ENCODE measurements at places on chromosomes 5 and 9.

GRCh38 chr9:81664638-81665222 lies 24.6 kb downstream of the TLE1 start:
- no peak for DNase-seq

DNA sequence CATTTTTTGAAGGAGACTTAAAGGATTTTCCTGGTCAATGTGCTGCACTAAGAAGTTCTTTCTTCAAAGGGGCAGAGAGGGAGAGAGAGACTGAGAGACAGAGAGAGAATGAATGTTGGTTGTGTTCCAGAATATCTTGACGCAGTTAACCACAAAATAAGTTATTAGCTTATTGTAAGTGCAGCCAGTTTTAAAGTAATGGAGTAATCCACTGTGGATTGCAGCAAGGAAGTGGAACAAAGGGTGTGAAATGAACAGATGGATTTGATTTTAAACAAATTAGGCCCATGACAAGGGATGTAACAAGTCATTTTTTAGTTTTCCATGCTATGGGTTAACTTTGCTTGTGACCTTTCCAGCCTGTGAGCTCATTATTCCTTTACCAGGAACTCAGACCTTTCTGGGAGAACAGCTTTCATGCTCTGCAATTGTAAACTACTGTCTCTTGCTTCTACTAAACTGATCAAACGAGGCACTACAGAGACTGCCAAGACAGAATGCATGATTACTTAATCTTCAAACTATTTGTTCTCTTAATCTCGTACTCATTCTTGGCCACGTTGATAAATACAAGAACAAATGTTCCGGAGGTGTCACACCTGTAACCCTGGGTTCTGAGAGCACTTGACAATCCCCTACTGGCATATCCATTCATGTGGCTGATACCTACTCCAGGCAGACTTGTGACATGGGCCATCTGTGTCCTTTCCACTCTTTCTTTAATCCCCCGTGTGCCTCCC lies 131.1 kb downstream of the TLE1 start:
- DNase-seq, result no peak

- no peak for DNase-seq
These were observed 1584.4 kb downstream of the EFNA5 start for GRCh38 chr5:106086352-106086751.

GRCh38 chr9:108466304-108466703 lies 389.5 kb downstream of the ACTL7B start:
- DNase-seq, result no peak

GRCh38 chr5:33824516-33825195 lies 67.1 kb downstream of the ADAMTS12 start:
- no peak for DNase-seq

- DNase-seq, result no peak
These were observed 39.2 kb downstream of the PRR16 start for GRCh38 chr5:120503341-120503740.

GRCh38 chr9:78962156-78962555 lies 609.6 kb upstream of the TLE4 start:
- no peak for DNase-seq

GRCh38 chr9:115877852-115878438 lies 275.6 kb upstream of the PAPPA start:
- no peak for DNase-seq

GRCh38 chr5:130978475-130978874 lies 186.6 kb downstream of the HINT1 start:
- DNase-seq, result no peak

DNA sequence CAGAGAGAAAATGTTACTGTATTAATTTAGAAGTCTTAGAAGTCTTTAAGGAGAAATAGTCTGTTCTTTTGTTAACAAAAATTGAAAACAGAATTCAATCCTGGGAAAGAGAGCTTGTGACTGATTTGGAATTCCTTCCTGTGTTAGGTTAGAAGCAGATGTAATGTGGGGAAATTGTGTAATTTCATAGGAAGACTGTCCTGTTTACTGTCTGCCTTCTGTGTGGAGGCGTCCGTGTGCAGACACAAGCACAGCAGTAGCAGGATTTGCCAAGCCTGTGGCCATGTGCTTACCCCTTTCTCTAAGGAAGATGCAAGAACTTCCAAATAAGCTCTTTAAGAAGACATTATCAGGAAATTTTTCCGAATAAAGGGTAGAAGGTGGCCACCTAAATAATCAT lies 36.7 kb upstream of the F2R start:
- DNase-seq, result no peak

DNA sequence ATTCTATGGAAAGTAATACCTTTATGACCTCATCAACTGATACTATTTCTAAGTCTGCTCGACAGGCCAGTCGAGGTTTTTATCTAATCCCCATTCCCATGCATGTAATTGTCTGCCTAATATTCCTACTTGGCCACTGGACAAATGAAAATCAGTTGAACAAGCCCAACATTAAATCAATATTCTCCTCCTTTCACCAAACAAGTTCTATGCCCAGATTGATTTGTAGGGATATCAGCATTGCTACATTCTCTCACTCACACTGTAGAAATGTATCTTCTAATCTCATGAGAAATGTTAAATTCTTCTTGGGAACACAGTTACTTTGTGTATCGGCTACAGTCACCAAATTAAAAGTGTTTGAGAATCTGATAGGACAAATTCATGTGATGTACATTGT lies 208.8 kb upstream of the CTNND2 start:
- DNase-seq, result no peak

DNA sequence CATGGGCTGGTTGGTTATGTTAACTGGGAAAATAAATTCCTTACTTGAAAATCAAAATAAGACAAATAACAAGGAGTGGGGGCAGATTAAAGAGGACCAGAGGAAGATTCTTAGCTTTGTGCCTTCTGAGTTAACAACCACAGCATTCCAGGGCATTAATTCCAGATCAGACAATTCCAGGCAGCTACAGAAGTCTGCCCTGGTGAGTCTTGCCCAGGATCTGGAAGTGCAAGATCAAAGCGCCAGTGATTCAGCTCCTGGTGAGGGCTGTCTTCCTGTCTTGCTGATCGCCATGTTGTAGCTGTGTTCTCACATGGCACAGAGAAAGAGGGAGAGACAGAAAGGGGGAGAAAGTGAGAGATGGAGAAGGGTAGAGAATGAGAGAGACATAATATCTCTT lies 65.6 kb downstream of the ANXA2R start:
- DNase-seq, result no peak

GRCh38 chr5:104909803-104910202 lies 1347.2 kb upstream of the NUDT12 start:
- no peak for DNase-seq

GRCh38 chr5:144085381-144085780 lies 85.1 kb downstream of the YIPF5 start:
- DNase-seq, result no peak

GRCh38 chr5:157451806-157452205 lies 8.2 kb upstream of the NIPAL4 start:
- no peak for DNase-seq

DNA sequence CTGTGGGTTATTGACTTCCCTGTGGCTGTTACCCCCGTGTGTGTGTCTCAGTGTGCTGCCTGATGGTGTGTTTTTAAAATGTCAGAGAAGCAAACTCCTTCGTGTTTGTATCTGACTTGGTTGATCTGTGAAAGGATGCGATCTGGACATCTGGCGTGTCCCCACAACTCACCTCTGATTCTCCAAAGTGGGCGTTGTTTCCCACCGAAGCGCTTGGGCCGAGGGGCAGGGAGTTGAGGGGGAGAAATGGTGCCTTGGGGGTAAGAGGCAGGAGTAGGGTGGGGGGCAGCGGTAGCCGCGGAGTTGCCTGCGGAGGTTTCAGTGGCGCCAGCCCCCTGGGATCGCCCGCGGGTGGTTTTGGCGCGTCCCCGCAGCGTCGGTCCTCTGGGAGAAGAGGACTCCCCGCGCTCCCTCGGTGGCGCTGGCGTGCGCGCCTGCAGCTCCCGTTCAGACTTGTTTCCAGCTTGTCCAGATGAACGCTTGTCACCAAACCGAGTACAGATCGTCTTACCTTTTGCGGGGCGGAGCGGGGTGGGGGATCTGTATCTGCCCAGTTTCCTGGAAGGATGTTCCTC lies 1.1 kb downstream of the MAST4 start:
- peak; percentile 41 for DNase-seq

- DNase-seq, result no peak
These were observed 106.6 kb upstream of the POC5 start for GRCh38 chr5:75823811-75824210.

DNA sequence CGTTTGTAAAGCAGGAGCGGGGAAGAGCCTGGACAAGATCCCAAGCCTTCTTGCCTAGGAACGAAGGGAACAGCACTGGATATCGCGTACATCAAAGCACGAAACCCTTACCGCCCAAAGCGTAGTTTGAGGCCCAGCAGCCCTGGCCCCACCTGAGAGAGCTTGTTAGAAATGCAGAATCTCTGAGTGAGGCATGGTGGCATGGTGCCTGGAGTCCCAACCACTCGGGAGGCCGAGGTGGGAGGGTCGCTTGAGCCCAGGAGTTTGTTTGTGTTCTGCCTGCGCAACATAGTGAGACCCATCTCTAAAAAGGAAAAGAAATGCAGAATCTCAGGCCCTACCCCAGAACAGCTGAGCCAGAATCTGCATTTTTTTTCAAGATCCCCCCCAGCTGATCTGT lies 90.6 kb downstream of the AMBP start:
- no peak for DNase-seq

GRCh38 chr9:126561582-126561981 lies 52.1 kb upstream of the LMX1B start:
- DNase-seq, result no peak

DNA sequence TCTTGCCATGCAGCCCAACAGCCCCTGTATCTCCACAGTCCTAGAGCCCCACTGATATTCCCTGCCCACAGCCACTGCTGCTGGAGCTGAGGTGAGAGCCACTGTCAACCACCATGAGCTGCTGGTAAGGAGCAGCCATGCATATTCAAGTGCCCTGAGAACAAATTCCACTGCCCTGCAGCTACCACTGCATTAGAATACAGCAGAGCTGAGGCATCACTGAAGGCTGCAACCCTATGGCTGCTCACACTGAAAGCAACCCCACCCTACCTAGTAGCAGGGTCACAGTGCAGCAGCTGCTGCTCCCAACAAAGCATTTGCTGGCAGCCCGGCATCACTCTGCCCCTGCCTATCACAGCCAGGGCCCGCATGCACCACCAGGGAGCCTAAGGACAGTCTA lies 68.6 kb downstream of the SKIC3 start:
- no peak for DNase-seq

- DNase-seq, result no peak
These were observed 105.3 kb downstream of the THBS4 start for GRCh38 chr5:80140496-80140895.

DNA sequence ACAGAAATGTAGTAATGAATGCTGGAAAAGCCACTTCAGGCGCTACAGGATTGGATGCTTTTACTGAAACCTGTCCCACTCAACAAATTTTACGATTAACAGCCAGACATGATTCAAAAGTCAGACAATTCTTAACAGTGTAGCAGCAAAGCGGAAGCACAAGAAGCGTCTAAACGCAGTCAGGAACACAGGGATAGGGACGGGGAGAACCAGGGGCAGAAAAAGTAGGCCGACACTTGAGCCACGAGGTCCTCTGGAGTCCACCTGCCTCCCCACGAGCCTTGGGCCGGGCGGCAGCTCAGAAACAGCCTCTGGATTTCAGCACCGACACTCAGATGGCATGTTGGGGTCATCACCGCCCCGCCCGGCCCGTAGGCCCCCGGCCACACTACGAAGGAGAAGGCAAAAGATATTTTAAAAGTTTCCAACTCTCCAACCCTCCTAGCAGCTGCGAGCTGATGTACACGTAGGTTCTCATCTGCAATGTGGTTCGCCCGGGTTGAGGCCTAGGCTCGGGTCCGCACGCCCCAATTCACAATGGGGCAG lies 615 bp downstream of the RACK1 start:
- no peak for DNase-seq

GRCh38 chr9:75390951-75391350 lies 302.6 kb downstream of the OSTF1 start:
- DNase-seq, result no peak

DNA sequence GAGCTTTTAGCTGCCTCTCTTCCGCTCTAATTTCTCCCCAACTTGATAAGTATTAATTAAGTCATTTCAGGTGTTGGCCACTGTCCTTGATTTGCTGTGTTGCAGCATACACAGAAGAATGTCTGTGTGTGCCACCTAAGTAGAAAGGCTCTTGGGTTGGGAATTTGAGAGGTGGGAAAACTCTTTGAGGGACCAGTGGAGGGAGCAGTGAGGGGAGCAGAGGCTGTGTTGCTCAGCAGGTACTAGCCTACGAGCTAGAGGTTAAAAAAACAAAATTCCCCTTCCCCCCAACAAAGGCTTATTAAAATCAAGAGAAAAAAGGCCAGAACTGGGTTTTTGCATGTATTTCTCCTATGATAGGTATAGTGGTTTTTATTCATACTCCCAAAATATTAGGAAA lies 20.9 kb downstream of the RPS23 start:
- no peak for DNase-seq

DNA sequence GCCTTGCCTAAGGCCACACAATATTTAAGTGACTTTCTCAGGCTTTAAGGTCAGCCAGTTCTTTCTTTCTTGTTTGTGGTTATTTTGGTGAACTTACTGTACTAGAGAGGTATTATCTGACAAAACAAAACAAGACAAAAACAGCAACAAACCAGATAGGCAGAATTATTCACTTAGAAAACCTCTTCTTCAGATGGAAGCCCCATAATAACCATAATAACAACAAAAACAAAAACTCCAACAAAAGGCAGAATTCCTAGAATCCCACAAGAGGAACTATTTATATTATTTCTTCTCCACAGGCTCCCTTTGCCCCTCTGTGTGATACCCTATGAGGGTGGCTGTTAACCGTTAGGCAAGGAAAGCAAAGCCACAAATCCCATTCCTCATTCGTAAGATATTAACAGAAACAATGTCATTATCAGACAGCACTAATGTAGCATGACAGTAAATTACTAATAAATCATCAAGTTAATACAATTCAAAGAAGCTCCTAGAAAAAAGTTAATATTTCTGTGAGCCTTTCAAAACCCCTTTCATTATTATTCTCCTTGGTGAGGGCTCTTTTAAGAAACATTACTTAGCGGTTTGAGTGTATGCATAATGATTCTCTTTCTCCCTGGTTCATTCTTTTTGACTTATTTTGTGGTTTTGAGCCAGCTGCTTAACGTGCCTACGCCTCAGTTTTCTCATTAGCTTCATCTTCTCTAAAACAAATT lies 274.9 kb downstream of the EFNA5 start:
- DNase-seq, result no peak

DNA sequence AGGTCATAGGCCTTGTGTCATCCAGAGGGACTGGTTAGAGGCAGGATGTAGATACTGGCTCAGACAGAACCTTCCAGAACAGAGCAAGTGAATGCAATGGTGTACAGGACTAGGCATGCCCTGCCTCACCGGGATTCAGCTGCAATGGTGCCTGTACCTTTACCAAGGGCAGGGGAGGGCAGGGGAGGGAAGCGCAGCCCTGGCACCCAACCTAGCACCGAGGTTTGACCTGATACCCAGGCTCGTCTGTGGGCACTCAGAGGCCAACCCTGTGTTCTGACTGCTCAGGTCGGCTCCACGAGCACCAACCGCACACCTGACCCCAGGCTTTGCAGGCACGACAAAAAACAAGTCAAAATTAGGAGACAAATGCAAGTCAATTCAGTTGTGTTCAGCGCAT lies 47.3 kb upstream of the GFPT2 start:
- peak; percentile 9 for DNase-seq

- no peak for DNase-seq
These were observed 435.2 kb downstream of the GABRG2 start for GRCh38 chr5:162502780-162503179.

Data from GM13977 (cell line).